Naive thymus-derived CD8-positive, alpha-beta T cell (primary cell): ENCODE measurements at places on chromosomes 7 and 10.

GRCh38 chr10:88232029-88232895 lies 350.9 kb downstream of the RNLS start:
- no peak for DNase-seq

GRCh38 chr10:131870411-131870810 lies 30.4 kb upstream of the PPP2R2D start:
- no peak for DNase-seq

DNA sequence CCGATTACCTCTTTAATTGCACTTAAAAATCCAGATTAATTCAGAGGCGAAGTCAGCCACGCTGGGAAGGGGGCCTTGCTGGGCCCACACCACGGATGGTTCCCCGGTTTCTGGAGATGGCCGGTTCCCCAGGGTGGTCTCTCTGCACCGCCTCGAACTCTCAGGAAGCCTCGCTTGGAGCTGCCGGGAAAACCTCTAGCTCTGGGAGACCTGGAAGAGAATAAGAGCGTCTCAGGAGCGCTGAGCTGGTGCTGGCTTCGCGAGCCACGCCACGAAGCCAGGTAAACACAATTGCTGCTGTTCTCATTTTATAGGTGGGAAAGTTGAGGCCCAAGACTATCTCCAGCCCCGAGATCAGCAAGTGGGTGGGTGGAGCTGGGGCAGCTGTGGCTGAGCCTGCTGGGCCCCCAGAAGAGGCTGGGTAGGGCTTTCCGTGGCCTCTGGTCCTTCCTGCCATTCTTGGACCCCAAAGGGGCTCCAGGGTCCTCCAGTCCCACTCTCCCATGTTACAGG lies 110.4 kb downstream of the MICALL2 start:
- DNase-seq, result no peak

GRCh38 chr10:11638055-11638698 lies 26.7 kb upstream of the USP6NL start:
- DNase-seq, result no peak

- no peak for DNase-seq
These were observed 202.3 kb upstream of the ZNF32 start for GRCh38 chr10:43851030-43851429.

- no peak for DNase-seq
These were observed 85.0 kb downstream of the ZMIZ1 start for GRCh38 chr10:79153745-79154144.

DNA sequence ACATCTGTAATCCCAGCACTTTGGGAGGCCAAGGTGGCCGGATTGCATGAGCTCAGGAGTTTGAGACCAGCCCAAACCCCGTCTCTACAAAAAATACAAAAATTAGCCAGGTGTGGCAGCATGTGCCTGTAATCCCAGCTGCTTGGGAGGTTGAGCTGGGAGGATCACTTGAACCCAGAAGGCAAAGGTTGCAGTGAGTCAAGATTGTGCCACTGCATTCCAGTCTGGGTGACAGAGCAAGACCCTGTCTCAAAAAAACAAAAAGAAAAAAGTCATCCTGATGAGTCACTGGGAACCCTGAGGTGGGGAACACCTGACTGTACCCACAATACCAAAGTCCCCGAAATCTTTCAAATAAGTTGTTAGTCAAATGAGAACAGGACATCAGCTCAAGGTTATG lies 80.0 kb downstream of the NEBL start:
- no peak for DNase-seq

- DNase-seq, result no peak
These were observed 2.4 kb downstream of the ALOX5 start for GRCh38 chr10:45376371-45376801.

GRCh38 chr7:89072081-89072480 lies 276.5 kb upstream of the TEX47 start:
- no peak for DNase-seq

- DNase-seq, result no peak
These were observed 187.1 kb downstream of the LRRC4 start for GRCh38 chr7:127844165-127844564.

GRCh38 chr7:98764946-98765345 lies 104.9 kb downstream of the TMEM130 start:
- no peak for DNase-seq

DNA sequence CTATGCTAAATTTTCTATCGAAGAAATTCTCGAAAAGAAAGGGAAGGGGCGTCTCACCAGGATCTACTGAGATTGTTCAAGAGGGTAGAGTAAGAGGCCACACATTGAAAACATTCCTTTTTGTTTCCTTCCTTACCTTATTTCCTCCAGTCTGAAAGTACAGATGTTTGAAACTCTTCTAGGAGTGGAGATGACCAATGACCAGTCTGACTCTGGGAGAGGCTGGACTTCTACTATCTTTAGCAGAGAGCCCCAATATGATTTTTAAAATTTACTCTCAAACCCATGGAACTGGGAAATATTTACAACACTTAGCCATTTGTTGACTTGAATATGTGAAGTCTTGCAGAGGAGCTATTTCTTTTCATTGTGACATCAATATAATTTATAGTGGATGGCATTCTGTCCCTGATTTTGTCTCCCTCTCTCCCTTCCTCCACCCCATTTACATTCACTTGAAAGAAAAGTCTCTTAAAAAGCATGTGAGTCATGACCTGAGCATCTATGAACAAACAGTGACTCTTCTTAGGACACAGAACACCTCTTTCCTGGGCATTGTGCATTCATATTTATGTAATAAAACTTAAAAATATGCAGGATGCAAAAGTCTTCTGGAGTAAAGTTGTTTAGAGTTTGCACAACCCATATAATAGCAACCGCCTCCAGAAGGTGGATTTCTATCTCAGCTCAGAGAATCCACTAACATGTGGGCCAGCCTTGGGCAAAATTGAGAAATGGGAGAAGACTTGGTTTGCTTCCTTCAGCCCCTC lies 31.2 kb upstream of the BMPER start:
- DNase-seq, result no peak

- no peak for DNase-seq
These were observed 54.8 kb downstream of the SND1 start for GRCh38 chr7:127706766-127707165.

DNA sequence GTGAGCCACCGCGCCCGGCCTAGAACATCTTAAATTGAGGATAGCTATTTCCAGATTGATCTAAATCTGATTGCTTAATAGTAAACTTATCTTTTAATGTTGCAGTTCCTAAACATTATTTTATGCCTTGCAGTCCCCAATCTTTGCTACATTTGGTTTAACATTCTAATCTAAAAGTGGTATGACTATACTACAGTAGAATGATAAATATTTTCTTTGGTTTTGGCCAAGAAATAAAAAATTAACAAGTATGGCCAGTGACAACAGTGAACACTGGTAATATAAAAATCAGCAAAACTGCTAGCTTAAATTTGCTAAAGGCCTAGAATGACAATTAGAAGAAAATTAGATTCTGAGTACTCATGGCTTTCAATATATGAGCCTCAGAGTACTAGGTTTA lies 73.5 kb downstream of the CDK6 start:
- DNase-seq, result no peak

DNA sequence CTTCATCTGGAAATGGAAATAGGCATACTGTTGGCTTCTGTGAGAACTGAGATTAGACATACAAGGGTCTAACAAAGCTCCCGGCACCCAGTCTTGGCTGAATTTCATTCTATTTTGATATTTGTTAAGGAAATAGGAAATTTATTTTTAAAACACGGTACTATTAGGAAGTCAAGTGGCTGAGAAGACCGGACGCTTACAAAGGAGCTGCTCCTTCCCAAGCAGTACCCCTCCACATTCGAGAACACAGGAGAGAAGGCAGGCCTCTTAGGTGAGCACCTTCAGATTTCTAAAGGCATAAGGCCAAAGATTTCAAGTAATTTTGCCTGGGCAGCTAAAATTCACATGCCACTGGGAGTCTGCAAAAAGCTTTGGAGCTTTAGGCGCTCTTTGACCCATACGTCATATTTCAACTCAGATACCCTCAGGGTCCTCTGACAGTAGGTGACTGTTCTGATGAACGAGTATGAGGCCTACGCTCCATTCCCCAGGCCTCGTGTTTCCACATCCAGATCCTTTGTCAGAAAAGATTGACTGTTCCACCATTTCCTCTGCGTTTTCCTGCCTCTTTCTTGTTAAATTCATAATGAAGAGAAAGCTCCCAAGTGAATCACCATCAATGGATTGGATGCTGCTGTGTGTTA lies 17.3 kb downstream of the TRIL start:
- no peak for DNase-seq

- no peak for DNase-seq
These were observed 9.1 kb upstream of the XPNPEP1 start for GRCh38 chr10:109932391-109932790.

- DNase-seq, result no peak
These were observed 1.2 kb downstream of the PPP1R9A start for GRCh38 chr7:94908323-94909178.

- DNase-seq, result no peak
These were observed 85.8 kb upstream of the LRRC18 start for GRCh38 chr10:49025347-49025983.

- DNase-seq, result no peak
These were observed 626 bp upstream of the BMS1 start for GRCh38 chr10:42781893-42782445.

DNA sequence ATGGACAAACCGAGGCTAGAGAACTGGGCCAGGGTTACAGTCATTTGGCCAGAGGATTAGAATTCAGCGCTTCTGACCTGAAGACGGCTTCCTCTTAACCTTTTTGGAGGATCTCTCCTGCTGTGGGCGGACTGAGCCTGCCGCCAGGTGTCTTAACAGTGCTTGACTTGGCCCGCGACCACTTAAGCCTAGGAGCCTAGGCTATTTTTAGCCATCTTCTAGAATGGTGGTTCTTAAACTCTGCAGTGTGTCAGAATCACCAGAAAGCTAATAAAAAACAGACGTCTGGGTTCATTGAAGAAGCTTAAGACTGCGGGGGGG lies 722 bp downstream of the MDH2 start:
- DNase-seq, result no peak

- DNase-seq, result no peak
These were observed 18.4 kb upstream of the COBL start for GRCh38 chr7:51335057-51335456.

DNA sequence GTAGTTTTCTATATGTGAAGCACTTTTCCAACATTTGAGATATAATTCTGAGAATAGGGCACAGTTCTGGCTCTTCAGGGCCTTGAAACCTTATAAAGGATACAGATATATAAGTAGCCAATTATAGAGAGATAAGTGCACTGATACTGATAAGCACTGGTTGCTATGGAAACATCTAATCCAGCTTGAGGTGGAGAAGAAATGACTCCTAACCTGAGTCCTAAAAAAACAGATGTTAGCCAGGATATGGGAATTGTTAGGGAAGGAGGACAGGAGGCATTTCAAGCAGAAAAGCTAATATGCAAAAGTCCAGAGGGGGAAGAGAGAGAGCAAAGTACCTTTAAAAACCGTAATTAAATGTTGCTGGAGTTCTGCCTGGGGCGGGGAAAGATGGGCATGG lies 30.8 kb downstream of the STRIP2 start:
- DNase-seq, result no peak

GRCh38 chr10:76509446-76509845 lies 1078.0 kb downstream of the LRMDA start:
- no peak for DNase-seq

GRCh38 chr10:87504640-87505365 lies at the start of gene MINPP1:
Gene MINPP1 (plus strand): TSS chr10:87504893. CDS start chr10:87504916, 23 bp downstream.
- peak; percentile 50 for DNase-seq
